ENCODE measurements at places on chromosomes 5 and 9.

- no peak for DNase-seq
These were observed 475.5 kb downstream of the CETN3 start for GRCh38 chr5:89934069-89934468.

DNA sequence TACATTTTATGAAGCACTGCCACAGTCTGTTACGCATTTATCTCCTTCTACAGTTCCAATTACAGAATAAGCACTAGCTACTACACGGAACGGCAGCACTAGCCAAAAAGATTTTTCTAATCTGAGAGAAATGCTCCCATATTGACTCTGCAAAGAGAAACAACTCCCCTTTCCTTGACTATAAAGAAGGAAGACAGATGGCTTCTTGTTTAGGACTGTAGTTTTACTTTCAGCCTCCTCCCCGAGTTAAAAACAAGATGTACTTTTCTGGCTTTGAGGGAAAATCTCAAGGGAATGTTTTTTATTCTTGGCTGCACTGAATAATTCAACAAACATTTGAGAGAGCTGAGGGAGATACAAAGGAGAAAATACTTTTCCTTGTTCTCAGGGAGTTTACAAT is 1.9 kb upstream of the SLC44A1 start:
- DNase-seq = no peak

GRCh38 chr9:78479441-78479840 is 182.5 kb downstream of the PSAT1 start:
- DNase-seq = no peak

GRCh38 chr5:14365831-14366430 is 215.7 kb upstream of the OTULINL start:
- DNase-seq = no peak

DNA sequence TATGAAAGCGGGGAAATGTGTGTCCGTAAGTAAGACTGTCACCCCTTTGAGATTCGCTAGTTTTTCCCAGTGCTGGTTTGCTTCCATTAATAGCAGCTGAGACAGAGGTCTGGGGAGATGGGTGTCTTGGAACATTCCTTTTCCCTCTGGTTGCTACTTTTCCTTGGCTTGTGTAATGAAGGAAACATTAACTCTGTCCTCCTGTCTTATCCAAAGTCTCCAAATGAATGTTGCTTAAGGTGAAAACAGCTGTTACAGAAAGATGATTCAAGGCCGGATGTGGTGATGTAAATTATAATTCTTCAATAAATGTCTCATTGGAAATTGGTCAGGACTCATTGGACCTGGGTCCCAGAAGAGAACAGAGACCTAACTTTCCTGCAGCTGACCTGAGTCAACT is 50.0 kb downstream of the MEGF10 start:
- no peak for DNase-seq

GRCh38 chr5:135188233-135188914 is 154.3 kb upstream of the PITX1 start:
- DNase-seq = no peak

GRCh38 chr5:167155387-167156005 is 1135.9 kb upstream of the WWC1 start:
- DNase-seq = no peak

- no peak for DNase-seq
These were observed 73.4 kb upstream of the NR4A3 start for GRCh38 chr9:99748266-99748665.

DNA sequence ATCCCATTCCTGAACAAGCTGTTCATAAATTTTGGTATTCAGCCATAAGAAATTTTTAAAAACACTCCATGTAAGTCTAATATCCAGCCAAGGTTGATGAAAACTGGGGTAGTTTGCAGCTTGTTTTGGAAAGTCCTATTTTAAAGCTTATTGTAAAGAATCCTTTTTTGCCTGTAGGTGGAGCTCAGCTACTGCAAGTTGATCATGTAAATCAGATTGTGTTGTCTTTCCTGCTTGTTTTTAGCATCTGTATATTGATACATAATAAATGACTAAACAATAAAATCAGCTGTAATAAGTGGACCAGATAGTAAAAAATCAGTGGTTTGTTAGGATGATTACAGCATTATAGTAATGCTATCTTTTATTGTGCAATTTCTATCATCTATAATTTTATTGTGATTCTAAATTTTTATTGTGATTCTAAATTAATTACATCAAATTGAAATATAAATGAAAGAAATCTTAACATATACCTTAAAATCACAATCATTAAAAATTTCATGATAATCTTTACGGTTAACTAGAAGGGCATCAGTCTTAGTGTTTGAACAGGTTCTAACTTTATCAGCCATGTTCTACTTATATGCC is 42.4 kb downstream of the CWC27 start:
- no peak for DNase-seq

Data from femur (tissue), 1 donor.